ENCODE measurements at places on chromosomes 1 and 21. TPM values are rescaled to one million over a fixed set of nuclear protein-coding genes. Genes with fewer than 3 reads are reported as not detected.

The RHEX gene
- total RNA-seq = not detected

The TGFB2 gene
- total RNA-seq = 6.6 TPM

The DCST1 gene
- not detected for total RNA-seq

The CR1L gene
- total RNA-seq = not detected

The LAMC2 gene
- total RNA-seq = 7,314 TPM

The RIMKLA gene
- not detected for total RNA-seq

The ZNF648 gene
- total RNA-seq = not detected

GRCh38 chr1:111864862-111865261 lies 109.2 kb downstream of the DDX20 start:
- no peak for DNase-seq

DNA sequence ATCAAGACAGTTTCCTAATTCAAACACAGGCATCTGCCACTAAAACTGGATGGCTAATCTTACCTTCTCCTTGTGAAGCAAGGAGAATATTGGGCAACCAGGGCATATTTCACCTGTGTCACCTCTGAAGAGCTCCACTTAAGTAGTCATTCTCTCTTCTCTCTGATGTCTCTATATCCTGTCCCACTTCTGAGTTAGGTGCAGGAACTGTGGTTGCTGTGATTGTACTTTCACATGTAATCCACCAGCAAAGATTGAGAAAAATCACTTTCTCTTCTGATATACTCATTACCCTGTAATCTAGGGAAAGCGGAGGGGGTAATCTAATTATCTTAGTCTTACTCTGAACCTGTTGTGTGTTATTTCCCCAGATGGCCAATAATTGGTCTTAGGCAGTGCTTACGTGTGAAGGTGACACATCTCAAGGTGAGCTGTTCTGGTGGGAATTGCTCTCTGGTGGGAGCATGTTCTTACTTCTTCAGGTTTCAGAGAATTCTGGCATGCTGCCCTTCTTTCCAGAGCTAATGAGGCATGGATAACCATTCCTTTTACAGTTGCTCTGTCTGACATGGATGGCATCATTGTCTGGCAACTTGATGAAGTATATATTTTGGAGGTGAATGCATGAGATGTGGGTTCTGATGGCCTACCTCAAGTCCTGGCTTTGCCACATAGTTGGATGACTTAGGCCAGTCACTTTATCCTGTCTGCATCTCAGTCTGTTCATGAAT lies 12.0 kb downstream of the XCL2 start:
- DNase-seq = no peak

DNA sequence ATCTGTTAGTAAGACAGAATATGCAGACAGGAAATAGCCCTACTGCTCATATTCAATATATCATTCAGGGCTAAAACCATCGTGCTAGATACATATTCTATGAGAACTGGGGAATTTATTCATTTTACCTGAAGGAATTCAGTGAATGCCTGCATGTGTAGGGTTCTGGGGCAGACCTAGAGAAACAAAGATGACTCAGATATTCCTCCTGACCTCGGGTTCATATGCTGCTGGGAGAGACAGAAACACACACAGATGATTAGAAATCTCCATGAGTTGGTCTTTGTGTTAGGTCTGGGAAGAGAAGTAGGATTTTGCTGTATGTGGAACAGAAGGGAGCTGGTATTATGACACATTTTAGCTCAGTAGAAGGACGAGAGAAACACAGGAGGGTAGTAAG lies 176.5 kb upstream of the ST6GALNAC5 start:
- peak; percentile 9 for DNase-seq

GRCh38 chr1:237031480-237031879 lies 10.5 kb upstream of the RYR2 start:
- DNase-seq = no peak

GRCh38 chr1:248776991-248777390 lies 21.4 kb upstream of the LYPD8 start:
- DNase-seq = no peak

DNA sequence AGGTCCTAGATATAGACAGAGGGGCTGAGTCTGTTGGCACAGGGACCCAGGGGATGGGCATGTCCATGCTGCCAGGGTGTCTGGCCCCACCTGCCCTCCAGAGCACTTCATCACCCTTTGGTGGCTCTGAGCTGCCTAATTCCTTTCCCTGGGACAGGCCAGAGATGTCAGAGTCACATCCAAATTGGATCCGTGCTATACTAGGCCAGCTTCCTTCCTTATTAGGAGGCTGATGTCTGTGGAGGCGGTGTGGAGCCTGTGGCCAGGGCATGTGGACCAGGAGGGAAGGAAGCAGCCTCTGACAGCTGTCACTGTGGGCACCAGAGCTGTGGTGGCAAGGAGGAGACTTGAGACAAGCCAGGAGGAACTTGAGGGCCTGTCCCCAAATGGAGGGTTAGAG lies 77.7 kb upstream of the TMEM51 start:
- no peak for DNase-seq

- no peak for DNase-seq
Observed at GRCh38 chr1:108893141-108893530, 16.4 kb downstream of the GPSM2 start.

GRCh38 chr1:97918961-97919360 lies 1.9 kb downstream of the DPYD start:
- DNase-seq = no peak

GRCh38 chr1:94654031-94654430 lies 112.5 kb upstream of the F3 start:
- DNase-seq = peak; percentile 90

DNA sequence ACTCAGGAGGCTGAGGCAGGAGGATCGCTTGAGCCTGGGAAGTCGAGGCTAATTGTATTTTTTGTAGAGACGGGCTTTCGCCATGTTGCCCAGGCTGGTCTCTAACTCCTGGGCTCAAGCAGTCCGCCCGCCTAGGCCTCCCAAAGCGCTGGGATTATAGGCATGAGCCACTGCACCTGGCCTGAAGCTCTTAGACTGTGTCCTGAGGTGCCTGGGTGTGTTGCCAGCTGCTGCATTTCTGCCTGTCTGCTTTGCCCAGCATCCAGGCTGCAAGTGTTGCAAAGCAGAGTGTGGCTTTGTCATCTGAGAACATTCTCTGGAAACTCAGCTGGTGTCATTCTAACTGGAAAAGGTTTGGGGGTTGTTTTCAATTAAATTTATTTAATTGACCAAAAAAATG lies 105.0 kb downstream of the HUNK start:
- no peak for DNase-seq

GRCh38 chr1:9655836-9656235 lies 4.3 kb downstream of the PIK3CD start:
- DNase-seq = no peak

DNA sequence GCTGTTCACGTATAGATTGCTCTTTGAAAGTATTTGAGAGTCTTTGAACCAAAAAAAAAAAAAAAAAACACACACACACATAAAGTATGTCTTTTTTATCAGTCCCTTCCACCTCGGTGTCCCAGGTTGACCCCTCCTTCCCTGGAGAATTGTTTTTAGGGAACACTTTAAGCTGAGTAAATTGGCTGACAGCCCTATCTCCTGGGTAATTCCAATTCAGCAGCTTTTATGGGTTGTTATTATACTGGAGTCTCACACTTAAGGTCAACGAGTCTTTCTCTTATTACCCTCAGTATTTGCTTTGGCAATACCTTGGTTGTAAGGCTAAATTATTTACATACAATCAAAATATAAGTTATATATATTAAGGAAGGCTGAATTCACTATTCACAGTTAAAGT lies 69.4 kb downstream of the SLC30A10 start:
- no peak for DNase-seq

DNA sequence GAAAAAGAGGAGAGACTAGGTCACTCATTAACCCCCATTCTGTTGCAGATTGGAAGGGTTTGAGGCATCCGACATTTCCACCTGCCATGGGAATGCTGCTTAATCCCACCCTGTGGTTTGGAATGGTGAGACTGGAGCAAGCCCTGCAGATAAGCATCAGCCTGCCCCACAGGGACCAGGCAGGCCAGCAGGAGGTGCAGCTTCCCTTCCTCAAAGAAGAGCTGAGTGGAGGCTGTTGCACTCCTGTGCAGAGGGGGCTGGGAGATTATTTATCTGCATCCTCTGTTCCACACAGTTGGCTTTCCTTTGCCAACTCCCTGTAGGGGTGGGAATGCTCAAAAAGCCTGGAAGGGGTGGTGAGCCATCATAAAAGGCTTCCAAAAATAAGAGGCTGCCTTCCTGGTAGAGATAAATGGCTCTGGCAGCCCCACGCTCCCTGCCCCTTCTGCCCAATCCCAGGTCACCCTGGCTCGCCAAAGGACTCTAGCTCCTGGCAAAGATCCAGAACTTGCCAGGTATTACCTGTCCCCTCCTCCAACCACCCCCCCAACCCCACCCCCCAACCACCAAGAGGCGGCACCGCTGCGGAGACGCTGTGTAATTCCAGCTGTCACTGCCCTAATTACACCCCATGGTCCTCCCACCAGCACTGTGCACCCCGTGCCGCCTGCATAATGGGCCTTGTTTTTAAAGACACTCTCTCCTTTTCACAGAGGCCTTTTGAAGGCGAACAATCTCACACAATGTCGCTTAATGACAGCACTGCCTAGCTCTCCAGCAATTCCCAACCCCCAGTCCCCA lies 83.0 kb upstream of the ZC3H12A start:
- DNase-seq = no peak

DNA sequence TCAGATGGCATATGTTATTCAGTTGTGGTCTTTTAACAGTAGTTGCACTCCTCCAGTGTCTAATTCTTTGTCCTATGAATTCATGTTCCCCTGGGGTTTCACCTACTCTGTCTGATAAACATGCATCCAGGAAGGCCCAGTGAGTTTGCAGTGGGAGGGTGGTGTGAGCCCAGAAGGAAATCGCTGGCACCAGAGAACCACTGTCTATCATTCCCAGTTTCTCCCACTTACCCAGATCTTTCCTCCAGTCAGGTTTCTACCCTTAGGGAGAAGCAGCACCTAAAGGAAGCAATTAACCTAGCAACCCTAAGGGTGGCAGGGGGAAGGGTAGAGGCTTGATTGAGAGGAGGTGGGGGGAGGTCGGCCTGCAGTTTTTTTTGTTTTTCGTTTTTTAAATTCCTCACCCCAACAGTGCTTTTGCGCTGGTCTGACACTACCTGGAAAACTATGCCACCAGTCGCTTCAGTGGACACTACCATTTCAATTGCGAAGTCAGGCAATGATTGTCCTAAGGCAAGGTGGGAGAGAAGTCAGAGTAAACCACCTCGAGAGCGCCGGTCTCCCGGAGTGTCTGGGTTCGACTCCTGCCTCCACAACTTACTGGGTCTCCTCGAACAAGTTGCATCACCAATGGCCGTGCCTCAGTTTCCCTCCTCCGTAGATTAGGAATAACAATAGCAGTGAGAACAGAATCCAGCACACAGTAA lies 766 bp upstream of the SLC44A3 start:
- DNase-seq = no peak

DNA sequence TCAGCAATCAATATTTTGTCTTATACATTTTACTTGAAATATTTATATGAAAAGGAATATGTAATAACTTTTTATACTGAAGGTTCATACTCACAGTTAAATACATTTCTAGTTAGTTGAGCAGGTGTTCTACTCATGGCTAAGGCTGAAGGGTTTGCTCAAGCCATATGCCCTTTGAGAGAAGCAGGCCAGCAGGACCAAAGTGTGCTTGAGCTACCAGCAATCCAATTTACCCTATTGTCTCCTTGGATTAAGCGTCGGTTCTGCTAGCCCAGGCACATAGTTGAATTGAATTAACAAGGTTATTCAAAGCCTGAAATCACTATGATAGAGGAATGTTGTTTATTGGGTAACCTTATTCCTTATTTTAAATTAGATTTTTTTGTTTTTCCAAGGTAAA lies 151.5 kb upstream of the BACE2 start:
- DNase-seq = no peak

DNA sequence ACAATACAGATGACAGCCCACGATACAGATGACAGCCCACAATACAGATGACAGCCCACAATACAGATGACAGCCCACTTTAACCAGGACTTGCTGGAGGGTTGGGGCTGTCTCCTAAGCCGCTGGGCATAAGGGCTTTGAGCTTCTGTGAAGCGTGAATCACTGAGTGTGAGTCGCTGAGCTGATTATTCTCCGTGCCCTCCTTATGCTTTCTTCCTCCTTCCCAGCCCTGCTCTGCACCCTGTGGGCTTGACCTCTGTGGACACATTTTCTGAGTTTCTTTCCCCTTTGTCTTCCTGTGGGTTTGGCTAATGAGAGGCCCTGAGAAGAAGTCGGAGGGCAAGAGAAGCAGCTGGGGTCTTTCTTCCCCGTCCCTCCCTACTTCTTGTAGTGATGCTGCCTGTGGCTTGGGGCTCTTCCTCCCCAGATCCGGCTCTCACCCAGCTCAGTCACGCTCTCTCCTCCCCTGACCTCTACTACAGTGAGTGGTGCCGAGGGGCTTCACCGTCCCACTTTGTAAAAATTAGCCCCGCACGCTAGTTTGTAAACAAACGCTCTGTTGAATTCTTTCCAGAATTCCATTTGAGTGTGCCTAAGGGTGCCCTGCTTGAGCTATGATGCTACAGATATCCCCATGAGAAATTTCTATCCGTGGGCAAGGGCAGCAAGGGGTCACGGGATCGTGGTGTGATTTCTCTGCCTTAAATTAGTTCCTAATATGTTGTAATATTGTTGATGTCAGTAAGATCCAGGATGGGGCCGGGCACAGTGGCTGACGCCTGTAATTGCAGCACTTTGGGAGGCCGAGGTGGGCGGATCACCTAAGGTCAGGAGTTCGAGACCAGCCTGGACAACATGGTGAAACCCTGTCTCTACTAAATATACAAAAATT lies 46.4 kb upstream of the SOD1 start:
- no peak for DNase-seq

DNA sequence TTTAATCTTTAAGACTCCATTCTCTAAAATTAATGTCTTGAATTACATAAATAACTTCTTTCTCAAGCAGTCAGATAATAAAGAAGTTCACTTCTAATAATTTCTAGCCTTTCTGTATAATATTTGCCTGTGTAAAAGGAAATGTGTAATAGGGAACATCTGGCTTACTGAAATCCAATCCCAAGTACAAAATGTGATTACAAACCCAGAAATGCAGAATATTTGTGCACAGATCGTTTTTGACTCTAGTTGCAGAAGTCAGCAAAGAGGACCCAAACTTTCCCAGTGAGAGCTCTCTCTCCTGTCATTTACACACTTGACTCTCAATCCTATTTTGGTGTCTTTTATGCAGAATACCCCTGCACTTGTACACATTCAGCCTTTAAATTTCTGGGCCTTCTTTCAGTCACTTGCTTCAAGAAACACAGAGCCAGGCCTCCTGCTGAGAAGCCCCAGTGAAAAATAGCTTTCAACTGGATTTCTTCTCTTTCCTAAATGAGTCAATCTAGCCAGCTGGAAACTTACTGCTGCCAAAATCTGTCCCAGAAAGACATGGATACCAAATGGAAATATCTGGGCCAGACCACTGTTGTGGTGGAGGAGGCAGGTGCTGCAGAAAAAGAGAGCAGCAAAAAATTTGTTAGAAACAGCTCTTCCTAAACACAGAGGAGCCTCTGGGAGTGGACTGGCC lies 68.5 kb upstream of the ADAM30 start:
- no peak for DNase-seq

DNA sequence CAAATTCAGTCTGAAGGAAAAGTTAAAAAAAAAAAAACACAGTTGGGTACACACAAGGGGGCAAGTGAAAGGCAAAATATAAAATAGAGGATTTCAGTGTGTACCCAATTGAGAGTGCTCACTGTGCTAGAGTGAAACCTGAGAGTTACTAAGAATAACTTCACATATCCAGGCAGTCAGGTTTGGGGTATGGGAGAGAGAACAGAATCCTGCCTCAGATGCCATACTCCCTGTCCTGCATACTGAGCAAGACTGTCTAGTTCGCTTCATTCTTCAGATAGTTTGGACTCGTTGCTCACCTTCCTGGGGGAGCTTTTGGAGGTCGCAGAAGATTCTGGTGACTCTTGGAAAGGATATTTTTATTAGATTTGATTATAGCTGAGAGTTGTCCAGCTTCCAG lies 20.4 kb downstream of the CEP85 start:
- DNase-seq = no peak

GRCh38 chr21:34885626-34886239 lies 163.4 kb downstream of the RUNX1 start:
- no peak for DNase-seq
